ENCODE measurements at places on chromosomes 4 and X.

- no peak for DNase-seq
Observed at GRCh38 chr4:183686461-183686860, 27.4 kb downstream of the TRAPPC11 start.

DNA sequence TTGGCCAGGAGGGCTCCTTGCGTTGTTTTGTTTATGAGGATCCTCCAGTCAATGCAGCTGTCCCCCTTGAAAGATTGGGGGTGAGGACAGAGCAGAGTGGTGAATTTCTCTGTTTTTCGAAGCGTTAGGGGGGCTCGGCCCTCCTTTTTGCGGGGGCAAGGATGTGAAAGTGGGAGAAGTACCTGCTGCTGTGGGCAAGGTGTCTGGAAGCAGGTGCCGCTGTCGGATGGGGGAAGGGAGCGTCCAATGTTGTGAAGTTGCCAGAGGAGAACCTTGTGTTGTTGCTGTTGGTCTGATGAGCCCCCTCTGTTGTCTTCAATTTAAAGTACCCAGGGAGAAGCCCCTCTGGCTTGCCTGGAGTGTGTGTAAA lies 613 bp downstream of the GLRB start:
- no peak for DNase-seq

DNA sequence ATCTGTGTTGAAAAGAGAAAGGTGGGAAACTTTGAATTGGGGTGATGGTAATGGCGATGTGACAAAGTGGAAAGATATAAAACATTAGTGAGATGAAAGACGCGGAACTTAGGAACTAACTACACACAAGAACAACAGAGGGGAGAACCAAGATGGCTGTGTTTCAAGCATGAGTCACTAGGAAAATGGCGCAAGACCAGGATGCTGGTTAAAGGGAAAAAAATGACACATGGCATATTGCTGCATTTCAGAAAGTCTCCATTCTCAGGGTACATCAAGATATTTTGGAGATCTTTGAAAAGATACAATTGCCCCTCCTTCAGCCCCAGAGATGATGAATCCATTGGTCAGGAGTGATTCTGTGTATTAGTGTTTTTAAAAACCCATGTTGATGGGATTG lies 164.4 kb downstream of the FBXO8 start:
- DNase-seq, result peak; percentile 82

DNA sequence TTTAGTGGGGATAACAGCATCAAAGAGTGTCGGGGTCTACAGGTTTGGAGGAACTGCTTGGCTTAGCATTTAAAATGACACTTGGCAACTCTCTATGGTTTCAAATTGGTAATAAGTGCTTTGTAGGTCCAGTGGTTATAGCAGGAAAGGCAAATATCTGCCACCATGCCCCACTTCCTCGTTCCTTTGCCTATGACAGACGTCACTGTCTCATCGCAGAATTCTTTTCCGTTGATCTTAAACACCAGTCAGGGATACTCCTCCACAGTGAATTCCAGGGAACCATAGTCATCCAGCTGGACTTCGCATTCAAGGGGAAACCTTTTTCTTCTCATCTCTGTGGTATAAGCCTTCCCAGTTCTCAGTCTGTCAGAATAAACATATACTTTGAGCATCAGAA lies 319.1 kb downstream of the GPAT3 start:
- peak; percentile 99 for DNase-seq

DNA sequence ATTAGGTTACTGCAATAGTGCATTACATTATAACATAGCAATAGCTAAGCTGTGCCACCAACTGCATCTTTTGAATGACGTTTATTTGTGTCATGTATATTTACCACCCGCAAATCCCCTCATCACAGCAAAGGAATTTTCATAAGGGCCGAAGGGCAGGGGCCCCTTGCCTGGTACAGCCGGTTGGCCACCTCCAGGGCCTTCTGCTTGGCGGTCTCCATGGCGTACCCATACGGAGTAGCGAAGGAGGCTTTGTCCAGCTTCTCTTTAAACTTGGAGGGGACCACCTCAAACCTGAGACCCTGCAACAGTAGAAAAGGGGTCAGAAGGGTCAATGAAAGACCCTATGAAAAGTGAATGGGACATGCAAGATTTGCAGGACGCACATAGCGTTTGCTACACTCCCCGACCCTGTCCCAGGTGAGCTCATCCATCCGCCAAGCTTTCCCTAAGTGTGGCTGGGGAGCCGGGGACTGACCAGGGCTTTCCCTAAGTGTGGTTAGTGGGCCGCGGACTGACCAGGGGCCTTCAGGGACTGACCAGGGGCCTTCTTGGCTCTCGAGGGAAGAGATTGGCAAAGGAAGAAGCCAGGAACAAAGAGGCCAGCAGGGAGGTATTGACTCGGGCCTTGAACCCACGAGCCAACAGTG lies 10.6 kb downstream of the ASMTL start:
- no peak for DNase-seq

DNA sequence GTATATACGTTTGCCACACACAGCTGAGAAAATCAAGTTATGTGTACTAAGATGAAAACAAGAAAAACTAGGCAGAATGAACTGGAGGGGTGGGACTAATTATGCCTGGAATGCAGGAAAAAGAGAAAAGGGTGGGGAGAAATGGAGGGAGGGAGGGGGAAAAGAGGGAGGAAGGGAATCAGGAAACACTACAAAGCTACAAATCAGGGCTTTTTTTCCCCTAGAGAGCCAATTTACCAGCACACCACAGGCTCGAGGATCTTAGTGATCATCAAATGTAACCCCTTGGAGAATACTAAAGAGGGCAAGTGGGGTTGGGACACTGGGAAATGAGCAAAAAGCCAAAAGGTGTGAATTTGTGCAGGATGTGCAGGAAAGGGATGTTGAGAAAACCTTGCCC lies 451.9 kb downstream of the SMARCA1 start:
- DNase-seq, result no peak

DNA sequence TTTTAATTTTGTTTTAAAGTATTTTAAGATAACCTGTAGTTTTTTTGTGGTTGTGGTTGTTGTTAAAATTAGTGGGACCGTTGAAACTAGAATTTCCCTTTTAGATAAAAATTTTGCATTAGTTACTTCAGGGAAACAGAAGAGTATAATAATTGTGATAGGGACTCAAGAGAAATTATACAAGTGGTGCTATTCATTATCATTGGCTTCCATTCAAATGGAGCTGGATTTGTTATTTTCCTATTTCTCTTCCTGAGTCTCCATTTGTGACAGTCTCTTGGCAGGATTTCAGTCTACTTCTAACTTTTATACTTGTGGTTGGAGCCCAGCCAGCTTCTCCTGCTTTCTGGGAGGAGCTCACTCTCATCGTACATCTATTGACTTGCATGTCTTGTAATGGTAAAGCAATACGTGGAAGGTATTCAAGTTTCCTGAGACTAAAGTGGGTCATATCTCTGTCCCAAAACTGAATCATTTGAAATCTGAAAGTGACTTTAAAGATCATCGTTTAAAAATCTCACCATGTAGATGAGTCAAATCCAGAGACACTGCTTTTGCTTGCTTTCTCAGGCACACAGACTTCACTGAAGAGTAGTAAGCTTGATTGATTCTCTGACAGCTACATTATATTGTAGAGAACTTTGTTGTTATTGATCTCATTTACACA lies 155.8 kb downstream of the RPA4 start:
- peak; percentile 60 for DNase-seq

GRCh38 chr4:179465131-179465797 lies 2023.0 kb upstream of the AGA start:
- DNase-seq, result peak; percentile 78

DNA sequence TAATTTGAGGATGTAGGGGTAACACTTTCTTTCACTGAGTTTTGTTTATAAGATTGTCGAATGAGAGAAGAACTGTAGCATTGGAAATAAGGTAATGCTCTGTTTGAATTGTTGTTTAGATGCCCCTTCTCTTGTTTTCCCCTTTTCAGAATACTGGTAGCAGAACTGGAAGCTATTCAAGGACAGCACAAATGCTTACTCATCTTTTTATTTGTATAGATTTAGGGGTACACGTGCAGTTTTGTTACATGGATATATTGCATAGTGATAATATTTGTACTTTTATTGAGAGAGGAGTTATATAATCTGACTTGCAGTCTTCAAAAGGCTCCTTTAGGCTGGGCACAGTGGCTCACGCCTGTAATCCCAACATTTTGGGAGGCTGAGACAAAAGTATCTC lies 145.4 kb upstream of the HAND2 start:
- DNase-seq, result no peak

DNA sequence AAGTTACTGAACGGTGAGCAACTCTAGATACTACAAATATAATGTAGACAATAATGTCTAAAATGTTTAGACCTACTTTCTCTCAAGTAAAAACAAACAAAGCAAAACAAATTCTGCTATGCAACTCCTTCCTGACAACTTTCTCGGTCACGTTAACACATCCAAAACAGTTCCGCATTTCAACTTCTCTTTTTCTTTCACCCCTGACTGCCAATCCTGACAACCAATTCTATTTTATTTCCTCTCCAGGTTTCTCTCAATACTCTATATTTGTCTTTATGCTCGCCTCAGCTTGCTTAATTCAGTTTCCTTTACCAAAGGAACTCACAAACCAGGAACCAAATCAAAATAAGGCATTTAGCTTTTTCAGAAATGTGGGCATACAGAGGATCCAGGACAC lies 513.0 kb downstream of the FSTL5 start:
- no peak for DNase-seq

GRCh38 chr4:111689731-111690130 lies 455.5 kb upstream of the FAM241A start:
- DNase-seq, result peak; percentile 52

GRCh38 chrX:10089378-10089795 lies 67.4 kb upstream of the CLCN4 start:
- DNase-seq, result peak; percentile 60

DNA sequence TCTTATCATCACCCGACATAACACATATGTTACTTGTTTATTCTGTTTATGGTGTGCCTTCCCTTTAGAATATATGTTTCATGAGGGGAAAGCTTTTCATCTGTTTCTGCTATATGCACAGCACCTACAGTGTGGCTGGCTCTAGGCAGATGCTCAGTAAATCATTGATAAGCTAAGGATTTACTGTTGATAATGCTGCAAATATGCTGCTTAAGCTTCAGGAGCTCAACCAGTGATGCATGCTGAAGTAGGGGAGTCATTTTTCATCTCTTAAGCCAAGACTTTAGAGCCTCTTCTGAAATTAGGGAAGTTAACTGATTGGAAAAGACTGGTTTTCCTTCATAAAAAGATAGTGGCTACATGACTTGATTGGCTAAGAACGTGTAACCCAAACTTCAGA lies 16.4 kb downstream of the FAT4 start:
- peak; percentile 9 for DNase-seq

- no peak for DNase-seq
Observed at GRCh38 chr4:3468154-3468553, 5.0 kb downstream of the DOK7 start.
